NCI-H2029 treated with DMSO at 0.1 percent for 48 hours (cell line): ENCODE measurements at places on chromosomes 3 and 15.

DNA sequence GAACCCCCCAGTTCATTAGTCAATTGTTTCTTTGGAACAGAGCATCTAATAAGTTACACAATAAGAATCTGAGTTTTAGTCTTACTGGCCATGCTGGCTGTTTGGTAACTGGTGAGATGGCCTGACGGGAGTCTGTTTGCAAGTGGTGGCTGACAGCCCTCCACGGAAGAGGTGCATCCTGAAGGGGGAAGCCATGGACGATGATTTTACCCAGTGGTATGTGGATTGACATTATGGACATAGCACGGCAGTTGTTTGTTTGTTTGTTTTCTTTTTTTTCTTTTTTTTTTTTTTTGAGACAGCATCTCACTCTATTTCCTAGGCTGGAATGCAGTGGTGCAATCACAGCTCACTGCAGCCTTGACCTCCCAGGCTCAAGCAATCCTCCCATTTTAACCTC is 156.0 kb downstream of the RPLP1 start:
- no peak for DNase-seq

- DNase-seq = peak; percentile 18
These were observed 248.9 kb downstream of the SV2B start for GRCh38 chr15:91348752-91349500.

DNA sequence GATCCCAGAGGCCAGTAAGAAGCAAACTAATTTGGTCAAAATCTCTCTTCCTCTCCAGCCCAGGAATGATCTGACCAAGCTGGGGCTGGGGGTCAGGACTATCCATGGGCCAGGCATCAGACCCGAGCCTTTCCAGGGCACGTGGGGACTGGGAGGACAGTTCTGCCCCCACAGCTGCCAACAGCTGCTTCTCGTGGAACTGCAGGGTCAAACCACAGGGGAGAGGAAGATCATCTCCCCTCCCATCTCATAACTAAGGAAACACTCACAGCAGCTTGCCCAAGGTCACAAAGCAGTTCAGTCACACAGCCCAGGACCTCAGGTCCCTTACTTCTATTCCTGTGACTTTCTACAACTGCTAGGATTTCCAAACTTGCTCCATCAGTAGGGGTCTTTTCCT is 47.1 kb downstream of the DAPK2 start:
- DNase-seq = no peak

- DNase-seq = no peak
These were observed 48.5 kb downstream of the CMTM6 start for GRCh38 chr3:32454111-32454510.

GRCh38 chr15:85897895-85898717 is 103.4 kb upstream of the KLHL25 start:
- DNase-seq = no peak

GRCh38 chr3:149128821-149129220 is 617 bp upstream of the HPS3 start:
- DNase-seq = no peak

DNA sequence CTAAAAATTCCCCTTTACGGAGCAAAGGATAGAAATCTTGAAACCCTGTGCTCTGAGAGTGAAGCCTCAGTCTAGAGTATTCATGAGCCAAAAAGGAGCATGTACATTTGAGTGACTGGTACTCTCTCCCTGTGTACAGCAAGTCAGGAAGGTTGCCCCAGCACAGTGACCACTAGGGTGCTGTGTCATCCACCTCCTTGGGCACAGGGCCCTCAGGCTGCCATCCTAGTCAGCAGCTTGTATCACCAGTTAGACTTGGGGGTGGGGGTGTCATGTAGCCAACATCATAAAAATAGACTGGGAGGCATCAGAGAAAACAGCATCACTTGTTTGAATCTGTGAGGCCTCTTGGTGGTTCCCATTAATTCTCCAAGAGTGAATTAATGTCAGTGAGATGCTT is 12.0 kb downstream of the NME9 start:
- DNase-seq = no peak

GRCh38 chr15:80087104-80087503 is 27.6 kb downstream of the ZFAND6 start:
- DNase-seq = no peak

GRCh38 chr3:127768346-127769008 is 53.8 kb downstream of the MGLL start:
- no peak for DNase-seq

DNA sequence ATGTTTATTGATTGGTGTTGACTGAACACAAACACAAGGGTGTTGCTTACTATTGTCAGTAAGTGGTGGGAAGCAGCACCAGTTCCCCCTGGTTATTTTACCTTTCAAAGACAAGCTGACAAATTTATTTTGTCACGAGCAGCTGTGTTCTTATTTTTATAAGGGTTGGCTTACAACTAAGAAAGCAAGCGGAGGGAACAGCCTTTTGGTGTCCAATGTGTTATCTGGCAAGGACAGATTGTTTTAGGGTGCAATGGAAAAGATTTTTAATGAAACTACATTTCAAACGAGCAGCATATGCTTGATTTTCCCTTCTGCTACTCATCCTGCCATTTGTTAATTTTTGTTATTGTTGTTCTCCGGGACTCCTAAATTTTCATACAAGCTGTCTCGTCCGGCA is 920.6 kb upstream of the CFAP20DC start:
- no peak for DNase-seq

DNA sequence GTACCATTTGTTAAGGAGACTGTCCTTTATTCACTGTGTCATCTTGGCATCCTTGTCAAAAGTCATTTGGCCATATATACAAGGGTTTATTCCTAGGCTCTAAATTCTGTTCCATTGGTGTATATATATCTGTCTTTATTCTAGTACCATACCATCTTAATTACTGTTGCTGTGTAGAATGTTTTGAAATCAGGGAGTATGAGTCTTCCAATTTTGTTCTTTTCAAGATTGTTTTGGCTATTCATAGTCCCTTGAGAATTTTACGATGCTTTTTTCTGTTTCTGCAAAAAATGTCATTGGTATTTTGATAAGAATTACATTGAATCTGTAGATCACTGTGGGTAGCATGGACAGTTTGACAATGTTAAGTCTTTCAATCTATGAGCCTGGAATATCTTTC is 28.7 kb downstream of the PFN2 start:
- DNase-seq = no peak

DNA sequence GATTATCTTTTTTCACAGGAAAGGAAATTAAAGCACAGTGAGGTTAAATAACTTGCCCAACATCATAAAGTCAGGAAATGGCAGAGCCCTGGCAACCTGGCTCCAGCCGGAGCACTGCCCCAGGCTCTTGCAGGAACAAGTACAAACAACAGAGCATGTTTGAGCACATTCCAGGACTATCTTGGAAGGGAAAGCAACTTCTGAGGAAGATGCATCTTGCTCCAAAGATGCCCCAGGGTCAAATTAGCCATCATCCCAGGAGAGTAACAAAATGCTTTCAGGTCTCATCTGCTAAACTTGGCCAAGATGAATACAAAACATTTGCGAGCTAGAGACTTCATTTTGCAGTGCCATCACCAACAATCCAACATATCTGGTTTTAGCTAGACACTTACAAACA is 162.4 kb upstream of the LRRN1 start:
- no peak for DNase-seq

DNA sequence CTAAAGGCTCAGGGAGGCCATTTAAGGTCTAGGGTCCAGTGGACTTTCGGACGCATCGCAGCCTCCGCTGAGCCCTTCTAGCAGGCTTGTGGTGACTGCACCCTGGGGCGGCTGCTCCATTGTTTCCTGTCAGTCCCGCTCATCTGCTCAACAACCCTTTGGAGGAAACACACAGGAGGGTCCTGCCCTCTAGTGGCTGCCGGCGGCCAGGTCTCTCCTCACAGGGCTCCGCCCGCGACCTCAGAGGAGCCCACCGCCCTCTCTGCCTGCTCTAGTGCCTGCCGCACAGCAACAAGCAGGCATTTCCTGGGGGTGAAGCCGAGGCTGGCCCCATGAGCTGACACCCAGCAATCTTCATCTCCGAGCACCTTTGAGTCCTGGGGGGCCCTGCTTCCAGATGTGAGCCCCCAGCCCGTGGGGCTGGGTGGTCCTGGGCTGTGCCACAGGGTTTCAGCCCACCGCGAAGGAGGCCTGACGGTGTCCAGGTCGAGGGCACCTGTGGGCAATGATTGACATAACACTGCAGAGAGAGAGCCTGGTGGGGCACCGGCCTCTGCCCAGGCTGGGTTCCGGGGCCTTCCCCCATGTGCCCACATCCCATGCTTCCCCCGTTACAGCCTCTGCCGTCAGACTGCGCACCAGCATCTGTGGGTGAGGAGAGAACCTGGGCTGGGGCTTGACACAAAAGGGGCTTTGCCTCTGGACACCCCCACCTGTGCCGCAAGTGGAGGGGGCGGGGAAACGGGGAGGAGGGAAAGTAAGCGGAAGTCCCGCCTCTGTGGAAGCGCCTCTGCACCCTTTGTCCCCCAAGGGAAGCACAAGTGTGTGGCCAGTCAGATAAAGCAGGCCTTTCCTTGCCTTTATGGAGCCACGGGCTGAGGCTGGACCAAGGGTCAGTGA is 27.0 kb upstream of the SFMBT1 start:
- DNase-seq = peak; percentile 56

DNA sequence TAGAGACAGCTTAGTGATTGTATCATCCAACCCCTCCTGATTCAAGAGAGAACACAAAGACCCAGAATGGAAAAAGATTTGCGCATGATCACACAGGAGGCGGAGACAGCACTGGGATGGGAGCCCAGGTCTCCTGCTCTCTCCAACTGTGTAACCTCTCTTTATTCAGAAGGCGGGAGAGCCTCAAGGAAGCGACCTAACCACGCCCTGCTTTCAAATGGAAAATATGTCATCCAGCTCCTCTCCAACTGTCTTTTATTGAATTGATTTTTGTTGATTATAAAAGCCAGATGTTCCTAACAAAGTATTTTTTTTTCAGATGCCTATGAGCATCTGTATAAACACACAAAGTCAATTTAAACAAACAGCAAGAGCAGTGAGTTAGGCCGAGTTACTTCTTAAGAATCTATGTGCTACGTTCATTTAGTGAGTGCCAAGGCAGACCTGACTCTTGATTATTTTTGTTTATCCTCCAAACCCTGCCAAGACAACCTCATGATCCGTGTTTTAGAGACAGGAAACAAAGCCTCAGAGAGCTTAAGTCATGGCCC is 74.5 kb downstream of the BFSP2 start:
- peak; percentile 89 for DNase-seq

GRCh38 chr3:15800327-15800726 is 2.5 kb upstream of the ANKRD28 start:
- no peak for DNase-seq

GRCh38 chr3:58013973-58014649 is 5.9 kb downstream of the FLNB start:
- no peak for DNase-seq

GRCh38 chr3:62548528-62549205 is 175.3 kb upstream of the FEZF2 start:
- DNase-seq = no peak

DNA sequence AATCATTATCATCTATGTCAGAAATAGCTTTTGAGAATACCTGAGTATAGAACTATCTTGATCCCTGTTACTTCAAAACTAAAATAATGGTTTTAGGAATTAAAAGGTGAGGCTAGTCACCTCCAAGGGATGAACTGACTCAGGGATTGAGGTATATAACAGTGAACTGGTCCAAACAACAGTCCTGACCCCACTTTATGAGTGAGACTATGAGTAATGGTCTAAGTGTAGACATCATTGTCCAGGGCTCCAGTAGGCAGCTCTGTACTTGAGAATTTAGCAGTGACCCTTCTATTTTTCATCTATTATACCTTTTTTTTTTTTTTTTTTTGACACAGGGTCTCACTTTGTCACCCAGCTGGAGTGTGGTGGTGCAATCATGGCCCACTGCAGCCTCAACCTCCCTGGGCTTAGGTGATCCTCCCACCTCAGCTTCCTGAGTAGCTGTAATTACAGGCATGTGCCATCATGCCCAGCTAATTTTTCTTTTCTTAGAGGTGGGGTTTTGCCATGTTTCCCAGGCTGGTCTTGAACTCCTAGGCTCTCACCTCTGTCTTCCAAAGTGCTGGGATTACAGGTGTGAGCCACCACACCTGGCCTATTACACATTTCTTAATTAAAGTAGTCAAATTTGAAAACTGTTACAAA is 36.3 kb downstream of the MLH1 start:
- no peak for DNase-seq

- DNase-seq = no peak
These were observed 4.5 kb upstream of the GATA2 start for GRCh38 chr3:128497305-128498126.

DNA sequence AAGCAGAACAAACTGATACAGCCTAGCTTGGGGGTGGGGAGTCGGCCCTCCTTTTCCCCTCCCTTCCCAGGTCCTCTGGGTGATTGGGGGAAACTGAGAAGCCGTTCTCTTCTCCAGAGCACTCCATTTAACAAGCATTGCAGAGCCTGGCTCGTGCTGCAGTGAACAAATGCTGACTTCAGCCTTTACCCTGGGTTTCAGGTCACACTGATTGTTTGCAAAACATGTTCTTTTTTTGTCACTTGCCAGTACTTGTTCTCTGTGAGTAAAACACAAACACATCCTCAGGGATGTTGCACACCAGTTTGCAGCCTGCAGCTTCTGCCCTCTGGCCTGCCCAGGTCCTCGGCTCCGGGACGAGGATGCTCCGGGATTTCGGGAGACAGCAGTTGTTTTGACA is 132.8 kb downstream of the PGPEP1L start:
- DNase-seq = no peak

DNA sequence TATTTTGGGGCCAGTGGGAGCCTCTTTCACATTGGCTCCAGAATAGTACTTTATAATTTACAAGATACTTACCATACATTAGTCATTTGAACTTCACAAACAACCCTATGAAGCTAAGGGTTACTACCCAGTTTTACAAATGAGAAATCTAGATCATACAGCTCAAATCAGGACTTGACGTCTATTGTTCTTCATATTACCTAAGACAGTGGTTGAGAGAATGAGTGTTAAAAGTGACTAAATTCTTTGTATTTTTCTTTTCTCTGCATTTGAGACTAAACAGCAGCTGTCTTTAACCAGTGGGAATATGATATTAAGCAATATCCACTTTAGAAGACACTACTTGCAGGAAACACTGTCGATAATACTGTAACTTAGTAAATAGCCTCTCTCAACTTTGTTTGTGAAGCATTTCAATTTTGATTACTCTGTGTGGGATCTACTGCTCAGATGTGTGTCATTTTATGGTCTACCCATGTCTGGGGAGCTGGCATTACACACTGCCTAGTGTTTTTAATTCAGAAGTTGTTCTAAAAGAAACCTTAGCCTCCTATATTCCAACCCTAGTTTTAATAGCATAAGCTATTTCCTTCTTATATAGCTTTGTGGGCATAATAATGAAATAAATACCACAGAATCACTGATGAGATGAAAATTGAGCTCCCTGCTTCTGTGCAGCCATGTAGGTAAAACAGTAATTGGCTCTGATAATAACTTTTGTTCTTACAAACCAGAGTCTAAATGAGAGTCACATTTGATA is 45.9 kb downstream of the IQCH start:
- DNase-seq = no peak

GRCh38 chr15:39239562-39239961 is 341.3 kb upstream of the THBS1 start:
- no peak for DNase-seq

GRCh38 chr3:69558912-69559311 is 173.0 kb upstream of the FRMD4B start:
- DNase-seq = peak; percentile 34

- no peak for DNase-seq
These were observed 47.5 kb upstream of the SLC9A9 start for GRCh38 chr3:143895805-143896204.

GRCh38 chr15:79884204-79884596 is 12.6 kb downstream of the MTHFS start:
- DNase-seq = no peak
